ENCODE measurements at places on chromosomes 7 and 10.

DNA sequence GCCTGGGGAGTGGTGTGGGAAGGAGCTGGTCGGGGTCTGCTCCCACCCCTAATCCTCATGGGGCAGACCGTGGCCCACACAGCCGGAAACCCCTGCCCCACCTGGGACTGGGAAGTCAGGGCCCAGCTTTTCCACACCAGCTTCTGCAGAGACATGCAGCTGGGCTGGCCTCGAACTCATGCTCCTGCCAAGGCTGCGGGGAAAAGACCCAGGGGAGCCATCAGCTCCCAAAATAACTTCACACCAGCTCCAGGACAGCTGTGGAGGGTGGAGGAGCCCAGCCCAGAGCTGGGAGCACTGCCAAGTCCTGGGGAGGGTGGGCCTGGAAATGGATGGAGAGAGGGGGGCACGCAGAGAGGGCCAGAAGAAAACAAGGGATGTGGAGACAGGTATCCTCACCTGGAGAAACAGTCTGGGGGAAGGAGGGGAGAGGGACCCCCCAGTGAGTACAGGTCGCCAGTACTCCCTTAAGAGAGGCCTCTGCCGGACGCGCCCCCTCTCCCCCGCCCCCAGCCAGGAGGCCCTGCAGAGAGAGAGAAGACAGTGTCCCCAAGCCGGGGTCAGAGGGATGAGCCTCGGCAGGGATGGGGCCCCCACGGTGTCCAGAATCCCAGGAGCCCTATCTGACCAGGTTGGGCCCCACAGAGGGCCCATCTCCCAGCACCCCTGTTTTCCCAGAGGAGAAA, 11.5 kb upstream of the GRIFIN start:
- DNase-seq = no peak

DNA sequence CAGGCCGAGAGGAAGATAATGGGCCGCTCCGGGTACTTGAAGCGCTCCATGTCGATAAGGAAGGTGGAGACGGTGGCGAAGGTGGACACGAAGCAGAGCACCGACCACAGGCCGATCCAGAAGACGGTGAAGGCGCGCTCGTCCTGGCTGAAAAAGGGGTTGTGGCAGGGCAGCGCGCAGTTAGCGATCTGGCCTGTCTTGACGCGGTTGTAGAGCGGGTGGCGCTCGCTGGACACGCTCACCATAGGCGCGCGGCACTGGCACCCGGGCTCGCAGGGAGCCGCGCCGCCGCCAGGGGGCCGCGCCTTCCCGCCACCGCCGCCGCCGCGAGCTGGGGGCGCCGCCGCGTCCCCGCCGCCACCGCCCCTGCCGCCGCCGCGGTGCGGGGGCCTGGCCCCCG, 1.6 kb downstream of the FZD8 start:
- no peak for DNase-seq

DNA sequence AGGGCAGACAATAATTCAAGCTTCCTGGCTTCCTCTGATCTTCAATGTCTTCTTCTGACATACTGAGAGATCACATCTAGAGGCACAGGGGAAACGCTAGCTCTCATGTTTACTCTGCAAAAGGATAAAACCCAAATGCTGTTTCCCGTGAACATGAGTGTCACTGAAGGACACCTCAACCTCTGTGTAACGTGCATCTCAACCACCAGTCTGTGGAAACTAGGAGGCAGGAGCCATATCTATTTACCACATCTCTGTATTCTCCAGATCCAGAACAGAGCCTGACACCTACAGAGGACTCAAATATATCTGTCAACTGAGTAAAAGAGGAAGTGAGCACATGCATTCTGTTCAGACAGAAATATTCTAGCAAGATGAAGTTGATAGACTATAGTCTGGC, 140.3 kb upstream of the TARP start:
- no peak for DNase-seq

- DNase-seq = peak; percentile 58
Observed at GRCh38 chr10:102643336-102644065, 778 bp upstream of the TRIM8 start.

DNA sequence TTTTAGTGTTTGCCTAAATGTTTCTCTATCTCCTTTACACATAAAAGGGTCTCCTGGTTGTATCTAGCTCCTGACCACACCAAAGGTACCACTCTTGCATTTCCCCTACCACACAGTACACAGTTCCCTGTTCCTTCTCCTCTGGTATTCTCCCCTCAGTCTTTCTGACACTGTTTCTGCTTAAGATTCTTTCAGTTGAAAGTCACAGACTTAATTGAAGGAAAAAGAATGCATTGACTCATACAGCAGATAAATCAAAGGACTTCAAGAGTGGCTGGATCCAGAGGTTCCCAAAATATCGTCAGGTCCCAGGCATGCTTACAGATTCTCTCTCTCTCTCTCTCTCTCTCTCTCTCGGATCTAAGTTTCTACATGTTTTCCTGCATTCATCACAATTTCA, 185.6 kb upstream of the LRGUK start:
- DNase-seq = no peak

DNA sequence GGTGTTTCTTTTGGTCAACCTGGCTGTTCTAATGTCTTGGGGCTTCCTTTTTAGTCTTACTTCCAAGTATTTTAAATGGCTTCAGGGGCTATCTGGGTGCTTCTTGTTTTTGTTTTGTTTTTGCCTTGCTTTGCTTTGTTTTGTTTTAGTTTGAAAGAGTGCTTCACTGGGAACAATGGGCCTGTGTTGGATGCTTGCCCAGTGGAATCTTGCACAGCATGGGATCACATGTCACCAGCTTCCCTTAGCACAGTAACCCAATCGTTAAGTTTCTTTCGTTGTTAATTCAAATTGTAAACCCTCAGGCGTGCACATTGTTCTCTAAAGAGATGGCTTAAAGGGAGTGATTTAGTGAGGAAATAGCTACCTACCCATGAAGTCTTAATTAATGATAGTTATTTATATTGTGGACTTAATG, 8.9 kb downstream of the COL17A1 start:
- peak; percentile 59 for DNase-seq

DNA sequence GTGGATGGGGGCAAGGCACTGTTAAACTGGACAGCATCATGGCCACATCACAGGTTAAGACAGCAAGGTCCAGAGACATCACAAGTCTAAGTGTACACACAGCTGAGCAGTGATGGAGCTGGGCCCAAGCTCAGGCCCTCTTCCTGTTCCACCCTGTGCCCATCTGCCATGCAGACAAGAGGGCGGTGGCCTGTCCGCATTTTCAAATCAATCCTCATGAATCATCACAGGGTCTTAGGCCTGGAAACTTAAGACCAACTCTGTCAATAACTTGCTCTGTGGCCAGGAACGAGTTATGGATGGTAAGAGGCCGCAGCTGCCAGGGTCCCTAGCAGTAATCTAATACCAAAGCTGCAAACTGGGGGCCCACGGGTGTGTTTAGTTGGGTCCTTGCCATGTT, 3.2 kb downstream of the C10orf105 start:
- no peak for DNase-seq

DNA sequence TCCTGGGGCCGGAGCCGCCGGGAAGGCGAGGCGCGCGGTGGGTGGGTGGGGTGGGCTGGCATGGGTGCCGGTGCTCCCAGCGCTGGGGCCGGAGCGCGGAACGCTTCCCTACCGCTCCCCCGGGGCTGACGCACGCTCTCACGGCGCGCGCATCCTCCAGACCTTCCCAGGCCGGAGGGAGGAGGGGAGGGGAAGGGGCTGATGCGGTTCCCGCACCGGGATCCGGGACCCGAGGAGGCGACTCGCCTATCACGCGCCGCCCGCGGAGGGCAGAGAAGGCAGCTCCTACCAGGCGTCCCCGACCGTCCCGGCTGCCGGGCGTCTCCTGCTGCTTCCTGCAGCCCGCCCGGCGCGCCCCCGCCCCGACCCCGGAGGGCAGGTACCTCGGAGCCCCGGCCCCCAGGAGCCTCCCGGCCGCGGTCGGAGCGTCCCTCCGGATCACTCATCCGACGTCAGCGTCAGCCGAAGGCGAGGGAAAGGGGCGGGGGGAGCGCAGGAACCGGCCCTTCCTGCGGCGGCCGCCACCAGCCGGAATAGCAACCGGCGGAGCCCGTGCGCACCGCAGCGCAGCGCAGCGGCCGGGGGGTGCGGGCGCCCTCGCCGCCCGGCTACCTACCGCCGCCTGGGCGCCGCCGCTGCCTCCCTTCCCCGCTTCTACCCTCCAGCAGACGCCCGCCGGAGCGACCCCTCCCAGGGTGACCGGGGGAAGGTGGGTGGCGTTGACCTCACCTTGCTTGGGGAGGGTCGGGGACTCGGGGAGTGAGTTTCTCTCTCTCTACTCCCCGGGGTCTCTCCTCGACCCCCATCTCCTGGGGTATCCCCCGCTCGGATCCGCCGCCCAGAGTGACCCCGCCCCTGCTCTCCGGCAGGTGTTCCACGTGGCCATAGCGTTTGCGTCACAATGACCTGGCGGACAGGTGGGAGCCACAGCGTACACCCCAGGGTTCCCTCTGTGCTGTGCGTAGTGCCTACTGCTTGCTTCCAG, at the start of gene ICA1:
TSS of gene ICA1 (minus strand) at position 457 of the 985 bp plus-strand sequence. CDS start 26,241 bp downstream, outside the sequence.
- peak; percentile 83 for DNase-seq

DNA sequence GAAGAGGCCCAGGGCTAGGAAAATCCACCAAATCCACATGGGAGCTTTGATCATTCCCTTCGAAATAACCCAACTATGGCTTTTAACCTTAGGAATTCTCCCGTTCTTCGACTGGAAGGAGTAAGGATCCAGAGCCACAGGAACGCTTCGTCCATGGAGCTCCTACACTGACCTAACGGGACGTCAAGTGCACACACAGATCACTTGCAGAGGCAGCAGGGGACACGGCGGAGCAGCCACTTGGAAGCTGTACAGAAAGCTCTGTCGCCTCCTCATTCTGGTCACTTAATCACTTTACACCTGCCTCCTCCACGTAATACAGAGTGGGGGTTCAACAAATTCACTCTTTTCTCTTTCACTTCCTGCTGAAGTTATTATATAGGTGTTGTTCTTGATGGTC, 43.9 kb downstream of the RSU1 start:
- no peak for DNase-seq

DNA sequence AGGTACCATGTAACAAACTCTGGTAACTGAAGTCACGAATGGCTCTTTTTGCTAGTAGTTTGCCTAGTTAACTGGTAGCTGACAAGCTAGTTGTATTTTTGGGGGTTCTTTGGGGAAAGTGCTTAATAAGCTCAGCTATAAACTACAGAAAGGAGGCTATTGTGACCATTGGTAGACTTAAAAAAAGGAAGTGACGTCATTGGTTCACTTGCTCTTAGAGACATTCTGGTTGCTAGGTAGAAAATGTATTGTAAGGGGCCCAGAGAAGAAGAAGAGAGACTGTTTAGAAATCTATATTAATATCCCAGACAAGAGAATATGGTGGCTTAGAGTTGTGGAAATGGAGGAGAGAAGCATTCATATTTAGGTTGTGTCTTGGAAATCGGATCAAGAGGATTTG, 103.0 kb downstream of the NXPH1 start:
- DNase-seq = no peak

GRCh38 chr7:131543298-131543697, 13.1 kb downstream of the PODXL start:
- DNase-seq = no peak

DNA sequence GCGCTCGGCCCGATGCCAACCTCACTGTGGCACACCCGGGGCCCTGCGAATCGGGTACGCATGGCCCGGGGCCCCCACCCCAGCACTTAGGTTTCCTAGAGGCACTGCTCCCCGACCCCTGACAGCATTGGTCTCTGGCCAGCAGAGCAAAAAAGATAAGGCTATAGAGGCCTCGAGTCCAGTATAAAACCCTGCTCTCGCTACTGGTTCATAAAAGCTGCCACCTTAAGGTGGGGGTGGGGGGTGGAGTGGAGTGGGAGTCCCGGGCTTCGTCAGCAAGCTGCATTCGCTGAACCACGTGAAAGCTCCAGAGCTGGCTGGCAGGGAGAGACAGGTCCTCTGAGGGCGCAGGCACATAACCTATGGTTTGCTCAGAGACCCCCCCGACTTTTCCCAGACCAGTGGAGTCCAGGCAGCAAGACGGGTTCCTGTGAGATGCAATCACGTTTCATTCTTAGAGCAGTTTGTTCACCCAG, 1.3 kb downstream of the KAZALD1 start:
- DNase-seq = no peak

DNA sequence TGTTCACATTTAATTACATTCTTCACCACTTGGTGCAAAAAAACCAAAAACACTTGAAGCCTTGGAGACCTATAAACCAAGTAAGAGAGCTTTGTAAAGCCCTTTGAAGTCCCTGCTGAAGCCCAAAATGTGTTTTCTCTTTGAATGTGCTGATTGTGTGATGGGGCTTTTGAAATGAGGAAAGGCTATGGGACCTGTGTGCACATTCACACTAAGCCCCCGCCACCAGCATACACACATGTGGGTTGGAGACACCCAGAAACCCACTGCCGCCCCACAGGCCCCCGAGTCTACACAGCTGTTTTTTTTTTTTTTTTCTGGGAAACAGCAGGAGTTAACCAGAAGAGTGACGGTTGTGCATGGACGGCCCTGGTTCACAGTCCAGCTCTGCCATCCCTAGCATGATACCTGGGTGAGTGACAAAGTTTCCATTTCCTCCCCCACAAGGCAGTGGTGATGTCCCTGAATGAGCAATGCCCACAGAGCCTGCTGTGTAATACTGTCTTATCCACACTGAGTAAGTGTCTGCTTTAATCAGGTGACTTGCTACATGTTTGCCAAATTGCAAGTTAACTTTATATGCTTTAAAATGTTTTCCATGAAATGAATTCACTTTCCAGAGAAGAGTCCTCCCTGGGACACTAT, 154.6 kb upstream of the GDF10 start:
- no peak for DNase-seq

DNA sequence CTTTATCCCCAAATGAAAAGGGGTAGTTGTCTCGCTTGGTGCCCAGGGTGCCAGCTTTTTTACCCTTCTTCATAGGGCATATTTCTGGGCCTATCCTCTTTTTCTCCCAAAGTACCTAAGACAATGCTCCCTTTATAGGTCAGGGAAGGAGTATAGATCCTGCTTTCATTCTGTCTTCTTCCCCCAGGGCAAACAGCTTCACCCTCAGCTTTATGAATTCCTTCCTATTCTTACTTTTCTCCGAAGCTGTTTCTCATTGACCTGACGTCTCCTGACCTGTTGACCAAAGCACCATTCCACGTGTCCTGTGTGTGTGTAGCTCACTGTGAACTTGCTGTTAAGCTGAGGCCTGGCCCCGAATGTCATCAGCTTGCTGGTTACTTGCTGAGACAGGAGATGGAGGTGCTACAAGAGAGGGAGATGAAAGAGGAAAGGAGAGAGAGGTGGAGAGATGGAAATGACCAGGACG, 48.9 kb downstream of the PYROXD2 start:
- no peak for DNase-seq

DNA sequence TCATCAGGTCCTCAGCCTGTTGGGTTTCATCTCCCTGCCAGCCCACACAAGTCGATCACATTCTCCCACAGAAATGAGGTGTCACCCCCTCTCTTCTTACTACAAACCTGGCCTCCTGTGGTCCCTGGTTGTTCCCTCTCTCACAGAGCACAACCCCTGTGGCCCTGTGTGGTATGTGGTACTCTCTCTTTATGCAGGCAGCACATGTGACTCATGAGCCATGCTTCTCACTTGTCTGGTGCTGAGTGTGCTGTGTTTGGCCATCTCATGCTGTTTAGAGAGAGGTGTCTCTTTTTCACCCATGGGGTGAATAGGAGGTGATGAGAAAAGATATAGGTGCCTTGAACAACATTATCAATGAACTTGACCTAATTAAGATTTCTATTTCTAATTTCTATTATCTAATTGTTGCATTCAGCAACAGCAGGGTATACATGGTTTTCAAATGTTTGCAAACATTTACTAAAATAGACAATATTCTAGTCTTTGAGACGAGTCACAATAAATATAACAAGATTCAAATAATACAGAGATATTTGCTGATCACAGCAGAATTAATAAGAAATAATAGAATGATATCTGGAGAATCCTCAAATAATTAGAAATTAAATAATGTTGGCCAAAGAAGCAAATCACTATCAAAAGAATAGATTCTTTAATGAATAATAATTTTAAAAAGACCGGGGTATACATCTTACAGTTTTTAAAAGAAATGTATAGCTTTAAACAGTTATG, 633.8 kb upstream of the IGFBP3 start:
- no peak for DNase-seq
